GM20000 (cell line): ENCODE measurements at places on chromosomes 4 and X.
A peak's percentile ranks its signal among the peaks of the same experiment; 100 is the strongest.

DNA sequence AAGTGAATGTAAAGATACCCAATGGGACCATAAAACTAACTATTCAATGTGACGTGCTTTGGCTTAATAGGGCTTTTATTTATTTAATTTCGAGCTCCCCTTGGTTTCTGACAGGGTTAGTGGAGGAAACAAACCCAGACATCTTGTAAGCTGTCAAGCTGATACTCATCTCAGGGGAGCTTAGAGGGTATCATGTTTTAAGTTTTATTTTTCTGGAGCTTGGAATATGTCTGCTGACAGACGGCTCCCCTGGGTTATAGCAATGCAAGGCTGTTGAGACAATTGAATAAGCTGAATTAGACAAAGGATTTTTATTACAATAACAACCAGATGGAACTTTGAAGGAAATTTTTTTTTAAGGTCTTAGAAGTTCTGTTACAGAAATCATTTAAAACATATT is 456.5 kb downstream of the IL1RAPL1 start:
- DNase-seq: no peak

GRCh38 chr4:6507345-6507744 is 34.9 kb upstream of the PPP2R2C start:
- DNase-seq: no peak

- no peak for DNase-seq
Observed at GRCh38 chrX:72652082-72652481, 62.0 kb downstream of the PHKA1 start.

DNA sequence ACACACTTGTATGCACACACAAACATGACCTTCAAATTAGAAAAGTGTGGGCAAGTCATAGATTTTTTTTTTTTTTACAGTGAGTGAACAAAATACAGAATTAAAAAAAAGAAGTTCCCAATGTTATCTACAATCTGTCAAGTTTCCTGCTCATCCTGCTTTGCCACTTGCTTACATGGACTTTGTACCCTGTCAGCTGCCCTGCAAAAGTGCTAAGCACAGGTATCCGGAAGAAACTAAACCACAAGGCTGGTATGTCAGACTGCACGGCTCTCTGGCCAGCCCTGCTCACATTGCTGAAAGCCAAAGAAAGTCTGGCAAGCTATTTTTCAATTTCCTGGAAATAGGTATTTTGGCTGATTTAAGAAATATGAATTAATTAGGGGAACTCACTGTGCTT is 38.9 kb upstream of the BCLAF3 start:
- no peak for DNase-seq

DNA sequence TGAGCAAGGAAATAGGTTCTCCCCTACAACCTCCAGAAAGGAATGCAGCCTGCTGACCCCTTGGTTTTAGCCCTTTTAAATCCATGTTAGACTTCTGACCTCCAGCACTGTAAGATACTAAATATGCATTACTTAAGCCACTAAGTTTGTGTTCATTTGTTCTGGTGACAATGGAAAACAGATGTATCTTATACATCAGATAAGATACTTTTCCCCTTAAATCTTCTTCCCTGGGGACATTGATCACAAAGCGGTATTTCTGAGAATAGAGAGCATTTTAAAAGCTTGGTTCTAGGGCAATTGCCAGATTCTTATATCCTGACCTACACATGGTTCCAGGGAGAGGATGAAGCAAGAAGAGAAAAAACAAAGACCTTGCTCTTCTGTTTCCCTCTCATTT is 6.5 kb upstream of the TMEM184C start:
- DNase-seq: no peak

- no peak for DNase-seq
Observed at GRCh38 chr4:84691170-84691691, 108.3 kb downstream of the CDS1 start.

- peak; percentile 44 for DNase-seq
Observed at GRCh38 chr4:39682138-39682537, 15.8 kb upstream of the UBE2K start.

GRCh38 chr4:76997532-76997931 is 48.0 kb downstream of the SEPTIN11 start:
- DNase-seq: no peak

GRCh38 chr4:71992571-71993312 is 39.1 kb upstream of the NPFFR2 start:
- DNase-seq: no peak

DNA sequence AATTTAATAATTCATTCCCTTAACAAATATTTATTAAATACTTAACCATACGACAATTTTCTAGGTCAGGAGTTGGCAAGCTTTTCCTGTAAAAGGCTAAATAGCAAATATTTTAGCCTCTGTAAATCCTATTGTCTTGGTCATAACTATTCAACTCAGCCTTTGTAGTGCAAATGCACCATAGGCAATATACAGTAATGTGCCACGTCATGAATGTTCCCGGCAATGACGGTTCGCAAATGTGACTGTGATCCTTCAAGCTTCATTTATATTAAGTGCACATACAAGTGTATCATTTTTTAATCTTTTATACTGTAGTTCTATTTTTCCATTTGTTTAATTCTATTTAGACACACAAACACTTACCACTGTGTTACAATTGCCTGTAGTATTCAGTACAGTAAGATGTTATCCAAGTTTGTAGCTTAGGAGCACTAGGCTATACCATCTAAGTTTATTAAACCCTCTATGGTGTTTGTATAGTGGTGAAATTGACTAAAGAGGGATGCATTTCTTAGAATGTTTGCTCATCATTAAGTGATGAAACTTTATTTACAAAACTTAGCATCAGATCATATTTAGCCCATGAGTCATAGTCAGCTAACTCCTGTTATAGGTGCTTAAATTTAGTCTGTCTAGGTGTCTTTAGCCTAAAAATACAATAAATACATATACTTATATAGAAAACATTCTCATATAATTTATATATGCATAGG is 553.6 kb downstream of the STPG2 start:
- no peak for DNase-seq

DNA sequence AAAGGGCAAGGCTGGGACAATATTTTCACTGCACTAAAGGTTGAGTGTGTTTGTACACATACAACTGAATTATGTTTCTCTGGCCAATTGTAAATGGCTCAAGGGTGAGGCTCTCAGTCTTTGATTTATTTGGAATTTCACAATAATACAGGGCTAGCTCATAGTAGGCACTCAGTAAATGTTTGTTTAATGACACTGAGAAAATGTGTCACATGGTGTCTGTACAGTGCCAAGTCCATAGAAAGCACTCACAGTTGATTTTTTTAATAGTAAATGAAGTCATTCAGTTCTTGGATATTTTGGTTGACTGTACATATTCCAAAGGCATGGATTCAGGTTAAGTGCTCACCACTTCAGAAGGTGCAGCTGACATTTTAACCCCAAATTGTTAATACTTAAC is 176.4 kb downstream of the IL1RAPL2 start:
- DNase-seq: no peak

DNA sequence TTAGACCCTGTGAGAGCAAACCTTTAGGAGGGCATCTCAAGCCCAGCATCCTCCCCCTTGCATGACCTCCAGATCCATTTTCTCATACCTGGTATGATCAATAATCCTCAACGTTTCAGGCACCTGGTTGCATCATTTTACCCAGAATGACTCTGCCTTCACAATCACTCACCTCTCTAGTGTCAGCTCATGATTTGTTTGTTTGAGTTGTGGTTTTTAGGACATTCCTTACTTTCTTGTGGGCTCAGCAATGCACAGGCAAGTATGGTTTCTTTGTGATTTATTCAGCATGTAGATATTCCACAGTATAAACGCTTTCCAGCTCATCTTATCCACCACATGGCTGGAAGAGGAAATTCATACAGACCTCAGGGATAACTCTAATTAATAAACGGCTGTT is 93.6 kb upstream of the CPEB2 start:
- no peak for DNase-seq
